ENCODE measurements at places on chromosomes 5 and 9. TPM values are rescaled to one million over a fixed set of nuclear protein-coding genes. Genes with fewer than 3 reads are reported as not detected.

DNA sequence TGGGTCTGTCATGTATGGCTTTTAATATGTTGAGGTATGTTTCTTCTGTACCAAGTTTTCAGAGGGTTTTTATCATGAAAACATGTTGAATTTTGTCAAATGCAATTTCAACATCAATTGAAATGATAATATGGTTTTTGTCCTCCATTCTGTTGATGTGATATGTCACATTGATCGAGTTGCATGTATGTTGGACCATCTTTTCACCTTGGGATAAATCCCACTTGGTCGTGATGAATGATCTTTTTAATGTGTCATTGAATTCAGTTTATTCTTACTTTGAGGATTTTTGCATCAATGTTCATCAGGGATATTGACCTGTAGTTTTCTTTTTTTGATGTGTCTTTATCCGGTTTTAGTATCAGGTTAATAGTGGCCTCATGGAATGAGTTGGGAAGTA lies 288.5 kb downstream of the PJA2 start:
- DNase-seq, result no peak
- H3K27me3 ChIP-seq, result no peaks in the 10 kb centered on the region
- H3K27ac ChIP-seq, result no peak overlapping the region
- no peaks in the 10 kb centered on the region for H3K4me1 ChIP-seq
- no peak overlapping the region for H3K4me3 ChIP-seq

ABLIM3 gene
- 70.9 TPM for total RNA-seq

OGN gene
- total RNA-seq, result not detected

ASTN2 gene
- 1.7 TPM for total RNA-seq

DNA sequence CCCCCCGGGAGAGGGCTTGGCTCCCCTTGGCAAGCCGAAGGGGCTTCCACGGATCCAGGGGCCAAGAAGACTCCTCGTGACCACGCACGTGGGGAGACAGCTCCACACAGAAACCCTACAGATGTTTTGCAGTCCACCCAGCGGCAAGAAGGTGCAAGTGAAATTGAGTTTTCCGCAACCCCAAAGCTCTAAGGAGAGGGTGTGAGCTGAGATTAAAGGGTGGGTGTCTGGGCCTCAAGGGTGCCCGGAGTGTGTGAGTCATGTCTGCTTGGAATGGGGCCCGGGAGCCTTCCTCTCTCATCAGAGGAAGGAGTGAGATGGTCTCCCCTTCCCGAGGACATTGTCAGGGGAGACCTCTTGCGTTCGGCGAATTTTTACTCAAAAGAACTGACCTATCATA lies 79.1 kb downstream of the OLFM1 start:
- H3K36me3 ChIP-seq, result no peaks in the 10 kb centered on the region
- H3K27ac ChIP-seq, result no peak overlapping the region
- DNase-seq, result no peak
- H3K4me3 ChIP-seq, result no peak overlapping the region

DNA sequence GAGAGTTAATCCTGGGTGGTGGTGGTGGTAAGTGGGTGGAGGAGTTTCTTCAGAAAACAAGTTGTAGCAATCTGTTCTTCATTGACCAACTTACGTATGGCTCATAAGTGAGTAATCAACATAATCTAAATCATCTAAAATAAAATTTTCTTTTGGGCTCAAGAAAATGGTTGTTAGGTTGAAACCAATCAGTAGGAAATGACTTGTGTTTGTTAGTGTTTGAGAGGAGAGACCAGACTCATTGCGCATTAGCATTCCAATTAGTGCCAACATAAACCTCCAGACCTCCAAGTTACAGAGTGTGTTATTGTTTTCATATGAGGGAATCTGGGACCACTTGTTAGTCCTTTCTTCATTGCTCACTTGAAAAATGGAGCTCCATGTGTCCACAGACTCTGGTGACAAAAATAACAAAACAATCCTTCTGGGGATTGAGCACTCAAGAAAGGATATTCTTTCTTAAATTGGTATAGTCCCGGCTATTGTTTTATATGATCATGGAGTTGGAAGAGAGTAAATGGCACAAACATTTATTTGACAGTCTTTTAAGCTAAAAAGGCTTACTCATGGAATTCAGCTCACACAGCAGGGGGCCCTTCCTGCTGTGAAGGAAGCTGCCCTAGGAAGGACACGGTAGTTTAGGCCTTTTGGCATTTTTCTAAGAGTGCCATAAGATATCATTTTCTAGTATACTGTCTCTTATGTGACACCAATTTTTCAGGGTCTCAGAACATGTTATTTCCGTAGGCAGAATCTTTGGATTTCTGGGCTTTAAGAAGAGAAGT lies 441.1 kb downstream of the EBF1 start:
- no peak for DNase-seq
- no peaks in the 10 kb centered on the region for H3K36me3 ChIP-seq
- H3K4me1 ChIP-seq, result no peaks in the 10 kb centered on the region
- no peak overlapping the region for H3K4me3 ChIP-seq
- no peak overlapping the region for H3K27ac ChIP-seq

ZNF782 gene
- total RNA-seq, result 4.8 TPM

MUSK gene
- total RNA-seq, result not detected

DNA sequence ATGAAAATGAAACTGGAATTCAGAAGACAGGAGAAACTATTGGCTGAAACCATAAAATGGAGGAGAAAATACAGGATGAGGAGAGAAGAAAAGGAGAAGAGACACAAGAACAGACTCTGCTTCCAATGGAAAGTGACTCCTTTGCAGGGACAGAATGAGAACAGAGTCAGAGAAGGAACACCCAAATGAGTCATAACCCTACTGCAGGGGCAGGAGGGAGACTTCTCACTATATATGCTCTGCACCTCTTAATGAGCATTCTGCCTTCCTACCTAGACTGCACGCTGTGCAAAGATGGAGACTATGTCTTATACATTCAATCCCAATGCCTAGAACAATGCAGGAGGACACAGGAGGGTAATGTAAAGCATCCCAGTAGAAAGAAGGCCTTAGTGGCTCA lies 2.1 kb downstream of the SAXO1 start:
- no peak overlapping the region for H3K4me3 ChIP-seq
- DNase-seq, result no peak
- H3K27me3 ChIP-seq, result peaks cover 15% of the 10 kb centered on the region
- no peaks in the 10 kb centered on the region for H3K4me1 ChIP-seq
- no peak overlapping the region for H3K27ac ChIP-seq

PCDHGA6 gene
- total RNA-seq, result 0.71 TPM

DNA sequence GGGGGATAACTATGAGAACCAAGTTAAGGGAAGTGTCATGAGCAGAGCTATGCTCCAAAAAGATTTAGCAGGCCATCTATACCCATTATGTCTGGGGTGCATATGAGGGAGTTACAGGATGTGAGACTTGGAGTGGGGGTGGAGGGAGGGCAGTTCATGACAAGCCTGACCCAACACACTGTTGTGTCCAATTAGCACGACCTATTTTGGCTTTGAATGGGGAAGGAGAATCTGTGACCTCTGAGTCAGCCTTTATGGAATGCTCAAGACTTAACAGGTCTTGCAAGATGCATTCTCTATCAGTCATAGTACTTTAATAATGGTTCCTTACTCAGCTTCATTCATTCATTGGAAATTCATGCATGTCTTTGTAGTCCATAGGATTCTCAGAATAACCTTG lies 71.7 kb downstream of the GRIA1 start:
- H3K4me1 ChIP-seq, result peaks cover 13% of the 10 kb centered on the region
- H3K27ac ChIP-seq, result no peak overlapping the region
- no peaks in the 10 kb centered on the region for H3K36me3 ChIP-seq
- no peaks in the 10 kb centered on the region for H3K27me3 ChIP-seq
- DNase-seq, result peak; percentile 13
- no peak overlapping the region for H3K4me3 ChIP-seq

DNA sequence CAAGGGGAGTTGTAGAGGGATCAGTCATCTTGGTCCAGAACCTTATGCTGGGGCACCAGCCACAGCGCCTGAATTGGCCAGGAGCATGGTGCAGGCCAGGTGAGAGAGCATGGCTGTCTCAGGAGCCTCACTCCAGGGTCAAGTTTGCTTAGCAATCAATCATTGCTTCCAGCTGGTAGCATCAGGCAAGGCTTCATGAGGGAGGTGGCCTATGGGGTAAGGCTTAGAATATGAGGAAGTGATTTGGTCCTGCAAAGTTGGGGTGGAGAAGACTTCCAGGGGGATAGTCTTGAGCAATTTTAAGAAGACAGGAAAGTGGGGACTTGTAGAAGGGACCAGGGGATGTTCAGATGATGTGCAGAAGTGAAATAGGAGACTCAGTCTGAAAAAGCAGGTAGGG lies 53.9 kb upstream of the PITX1 start:
- H3K27ac ChIP-seq, result no peak overlapping the region
- DNase-seq, result no peak
- peaks cover 6% of the 10 kb centered on the region for H3K36me3 ChIP-seq
- H3K27me3 ChIP-seq, result peaks cover 22% of the 10 kb centered on the region
- no peaks in the 10 kb centered on the region for H3K4me1 ChIP-seq
- no peak overlapping the region for H3K4me3 ChIP-seq
